H1 (cell line): ENCODE measurements at places on chromosomes 1 and 21. TPM values are rescaled to one million over a fixed set of nuclear protein-coding genes. Genes with fewer than 3 reads are reported as not detected.
A peak's percentile ranks its signal among the peaks of the same experiment; 100 is the strongest.

Gene PKP1
- total RNA-seq = 0.88 and 0.95 TPM in 2 replicates

Gene GJC2
- 0.54 and 0.55 TPM in 2 replicates for total RNA-seq

Gene ZC3H12A
- 7.4 TPM in 2 replicates for total RNA-seq

Gene TMEM234
- total RNA-seq = 8.9 TPM in 2 replicates

Gene LRRC52
- total RNA-seq = not detected in 2 replicates

- no peaks in the 10 kb centered on the region for H3K36me3 ChIP-seq
- H3K27me3 ChIP-seq = no peaks in the 10 kb centered on the region
- peaks cover 2% of the 10 kb centered on the region; the same call in 1 of the 2 replicates for H3K4me1 ChIP-seq
- DNase-seq = peak; percentile 70
These were observed at the start of gene MARK1 for GRCh38 chr1:220527908-220528678. TSS of gene MARK1 (plus strand) at chr1:220528136. CDS start at chr1:220528823, 687 bp downstream.

- no peaks in the 10 kb centered on the region for H3K36me3 ChIP-seq
- H3K27me3 ChIP-seq = no peaks in the 10 kb centered on the region
- H3K4me1 ChIP-seq = no peaks in the 10 kb centered on the region
These were observed 87.0 kb downstream of the C4BPA start for GRCh38 chr1:207191061-207191460.

- H3K4me3 ChIP-seq = no peak overlapping the region
- no peaks in the 10 kb centered on the region for H3K4me1 ChIP-seq
- no peak overlapping the region for H3K27ac ChIP-seq
- H3K36me3 ChIP-seq = no peaks in the 10 kb centered on the region
- no peaks in the 10 kb centered on the region for H3K27me3 ChIP-seq
These were observed 142.3 kb downstream of the TRIM33 start for GRCh38 chr1:114368560-114369255.

DNA sequence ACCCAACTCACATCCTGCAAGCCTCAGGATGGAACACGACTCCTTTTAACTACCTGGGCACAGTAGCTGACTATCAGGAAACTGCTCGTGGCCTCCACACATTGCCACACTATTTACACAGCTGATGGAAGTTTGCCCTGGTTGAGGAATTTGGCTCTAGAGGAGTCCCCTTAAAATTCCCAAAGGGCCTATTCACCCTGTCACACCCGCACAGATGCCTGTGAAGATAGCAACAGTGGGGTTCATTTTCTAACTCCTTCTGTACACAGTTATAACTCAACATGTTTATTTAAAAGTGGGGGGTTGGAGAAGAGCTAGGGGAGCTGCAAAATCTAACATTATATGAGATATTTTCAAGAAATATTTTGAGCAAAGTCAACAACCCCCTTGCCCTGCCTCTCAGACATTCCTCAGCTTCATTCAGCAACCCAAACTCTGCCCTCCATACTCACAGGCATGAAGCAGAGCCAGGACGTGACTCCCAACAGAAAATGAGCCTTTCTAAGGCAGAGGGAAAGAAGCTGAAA lies 35.8 kb upstream of the CCN1 start:
- peaks cover 2% of the 10 kb centered on the region; the same call in 1 of the 2 replicates for H3K4me1 ChIP-seq
- H3K4me3 ChIP-seq = no peak overlapping the region
- no peak overlapping the region for H3K27ac ChIP-seq
- no peaks in the 10 kb centered on the region for H3K36me3 ChIP-seq

- H3K27ac ChIP-seq = no peak overlapping the region
- no peak overlapping the region for H3K4me3 ChIP-seq
- no peak for DNase-seq
- no peaks in the 10 kb centered on the region for H3K27me3 ChIP-seq
These were observed 724.6 kb downstream of the PTPRU start for GRCh38 chr1:29960876-29961275.
